NCI-H524 treated with DMSO at 0.1 percent for 48 hours (cell line): ENCODE measurements at places on chromosomes 2 and 18.

DNA sequence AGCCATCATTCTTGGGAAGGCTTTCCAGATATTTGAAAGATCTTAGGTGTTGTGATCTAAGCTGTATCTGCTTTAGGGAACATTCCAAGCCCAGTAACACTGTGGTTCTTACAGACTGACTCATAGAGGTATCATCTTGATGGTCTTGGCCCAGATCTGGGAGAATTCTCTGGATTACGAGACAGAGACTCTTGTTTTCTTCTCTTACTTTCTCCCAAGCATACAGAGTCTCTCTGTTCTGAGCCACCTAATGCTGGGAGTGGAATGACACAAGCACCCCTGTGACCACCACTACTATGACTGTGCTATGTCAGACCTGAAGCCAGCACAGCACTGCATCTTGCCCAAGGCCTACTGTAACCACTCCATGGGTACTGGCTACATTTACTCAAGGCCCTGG lies 81.0 kb upstream of the EPAS1 start:
- DNase-seq, result no peak

DNA sequence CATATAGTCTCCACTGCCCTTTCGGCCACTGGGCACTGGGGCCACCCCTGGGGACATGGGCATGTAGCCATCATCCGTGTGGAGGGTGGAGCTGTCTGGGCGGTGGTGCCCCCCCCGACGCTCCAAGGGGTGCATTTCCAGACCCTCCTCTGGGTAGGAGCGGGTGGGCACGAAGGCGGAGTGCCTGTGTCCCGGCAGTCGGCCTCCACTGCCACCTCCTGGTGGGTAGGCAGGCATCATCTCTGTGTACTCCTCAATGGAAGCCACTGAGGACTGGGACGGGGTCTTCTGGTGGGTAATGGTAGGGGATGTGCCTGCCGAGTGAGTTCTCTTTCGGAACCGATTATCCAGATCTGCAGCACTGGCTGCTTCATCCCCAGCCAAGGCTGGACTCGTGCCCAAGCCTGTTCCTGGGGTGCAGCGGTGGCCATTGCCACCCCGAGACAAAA lies 2.8 kb downstream of the IRS1 start:
- no peak for DNase-seq

DNA sequence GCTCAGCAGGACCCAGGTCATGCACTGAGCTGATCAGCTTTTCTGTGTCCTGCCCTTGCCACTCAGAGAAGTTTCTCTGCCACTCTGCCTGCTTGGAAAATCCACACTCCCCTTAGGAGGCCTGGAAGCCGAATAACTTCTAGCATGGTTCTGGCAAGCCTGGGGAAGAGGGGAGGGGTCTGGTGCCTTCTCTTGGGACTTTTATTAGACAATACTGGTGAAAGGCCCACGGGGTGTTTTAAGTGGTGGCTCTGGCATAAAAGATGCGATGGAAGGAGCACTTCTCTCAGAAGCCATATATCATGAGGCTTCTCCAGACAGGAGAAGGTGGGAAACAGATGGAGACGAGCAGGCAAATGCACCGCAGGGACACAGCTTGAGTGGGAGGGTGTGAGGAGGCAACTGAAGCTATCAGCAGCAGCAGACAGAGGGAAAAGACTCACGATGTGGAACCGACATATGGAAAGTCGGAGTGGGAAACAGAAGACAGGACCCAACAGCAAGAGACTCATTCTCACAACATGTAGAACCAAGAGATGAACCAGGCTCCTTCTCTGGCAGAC lies 141.8 kb upstream of the CTNNA2 start:
- no peak for DNase-seq

GRCh38 chr18:362311-363290 lies 94.8 kb upstream of the THOC1 start:
- no peak for DNase-seq

- no peak for DNase-seq
Observed at GRCh38 chr2:61356261-61356957, 114.5 kb downstream of the USP34 start.

- DNase-seq, result no peak
Observed at GRCh38 chr2:7552825-7553570, 635.8 kb downstream of the RNF144A start.
